Hematopoietic multipotent progenitor cell treated with erythropoietin and hydrocortisone succinate and interleukin-3 and kit ligand, for 15 days (in vitro differentiated cells): ENCODE measurements at places on chromosomes 5 and 9.

DNA sequence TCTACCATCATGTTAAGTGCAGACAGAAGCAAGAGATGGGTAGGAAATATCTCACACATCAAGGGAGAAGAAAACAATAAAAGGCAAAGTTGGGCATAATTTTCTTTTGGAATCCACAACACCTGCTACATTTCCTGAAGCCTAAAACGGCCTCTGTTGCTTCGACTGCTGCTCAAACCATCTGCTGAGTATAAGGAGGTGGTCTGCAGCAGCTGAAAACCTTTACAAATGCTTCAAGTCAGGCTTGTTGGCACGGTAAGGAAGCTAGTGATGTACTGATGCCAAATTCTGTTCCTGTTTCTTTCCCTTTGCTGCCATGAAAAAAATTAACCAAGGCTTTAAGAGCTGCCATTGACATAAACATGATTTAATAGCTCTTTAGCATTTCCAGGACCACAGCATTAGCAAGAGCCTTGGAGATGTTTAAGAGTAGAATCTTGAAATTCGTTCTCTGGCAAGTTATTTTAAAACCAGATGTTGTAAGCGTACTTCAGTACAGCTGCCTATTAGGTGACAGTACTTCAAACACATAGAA, 75.6 kb downstream of the DMRTA1 start:
- DNase-seq = no peak

DNA sequence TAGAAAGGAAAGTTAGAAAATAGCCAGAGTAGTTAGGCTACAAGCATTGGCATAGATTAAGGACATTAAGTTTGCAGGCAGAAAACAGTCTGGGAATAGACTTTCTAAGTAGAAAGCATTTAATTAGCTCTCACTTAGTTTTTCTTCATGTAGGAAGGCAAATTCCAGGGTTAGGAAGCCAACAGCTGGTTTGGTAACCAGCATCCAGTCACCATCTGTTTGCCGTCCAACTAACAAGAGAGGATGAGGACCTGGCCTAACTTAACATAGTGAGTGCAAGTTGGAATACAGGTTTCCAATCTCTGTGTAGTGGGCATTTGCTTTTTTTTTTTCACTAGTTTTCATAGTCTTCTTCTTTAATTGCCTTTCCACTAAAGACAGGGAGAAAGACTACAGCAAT, 121.7 kb upstream of the NR3C1 start:
- no peak for DNase-seq

DNA sequence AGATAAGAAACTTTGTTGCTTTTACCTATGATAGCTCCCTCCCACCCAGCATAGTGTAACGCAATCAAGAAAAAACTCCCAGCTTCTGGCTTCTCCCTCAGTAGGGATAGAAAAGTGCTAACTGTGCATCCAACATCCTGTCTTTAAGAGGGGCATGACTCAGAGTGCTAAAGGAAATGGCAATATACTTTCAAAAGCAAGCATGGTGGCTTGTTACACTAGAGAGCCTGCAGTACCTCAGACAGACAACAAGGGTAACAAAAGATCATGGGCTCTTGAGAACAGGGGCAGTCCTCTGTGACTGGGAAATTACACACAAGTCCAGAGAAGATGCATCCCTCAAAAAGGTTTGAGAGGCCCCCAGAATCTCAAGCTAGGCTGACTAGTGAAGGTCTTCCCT, 37.8 kb downstream of the PRELID2 start:
- no peak for DNase-seq

DNA sequence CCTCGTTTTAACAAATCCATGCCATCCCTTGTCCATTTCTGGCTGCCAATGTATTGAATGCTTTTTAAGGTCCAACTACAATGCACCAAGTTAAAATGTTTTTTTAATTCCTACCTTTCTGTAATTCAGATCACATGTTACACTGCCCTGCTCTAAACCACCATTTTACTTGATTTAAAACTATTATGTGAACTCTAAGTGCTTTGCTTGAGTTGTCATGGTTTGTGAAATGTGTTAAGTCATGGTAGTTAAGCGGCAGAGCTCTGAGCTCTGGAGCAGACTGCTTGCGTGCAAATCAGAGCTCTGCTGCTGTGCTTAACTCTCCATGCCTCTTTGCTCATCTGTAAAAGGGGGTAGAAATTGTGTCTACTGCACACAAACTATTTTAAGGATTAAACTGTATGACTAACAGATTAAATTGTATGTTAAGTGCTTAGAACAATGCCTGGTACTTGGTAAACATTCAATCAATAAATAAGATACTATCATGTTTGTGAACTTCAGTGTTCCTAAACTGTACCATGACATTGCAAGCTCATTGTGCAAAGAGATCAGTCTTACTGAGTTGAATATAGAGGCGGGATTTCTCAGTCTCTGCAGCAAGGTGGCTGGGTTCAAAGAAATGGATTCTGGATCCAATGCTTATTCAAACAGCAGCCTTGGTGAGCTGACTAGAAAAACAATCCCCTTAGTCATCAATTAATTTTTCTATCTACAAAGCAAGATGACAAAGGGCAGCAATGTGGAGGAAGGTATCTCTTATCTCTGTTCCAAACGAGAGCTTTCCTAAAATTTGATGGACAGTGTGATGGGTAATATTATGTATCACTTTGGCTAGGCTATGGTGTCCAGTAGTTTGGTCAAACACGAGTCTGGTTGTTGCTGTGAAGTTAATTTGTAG, 16.1 kb upstream of the CMBL start:
- DNase-seq = no peak

- DNase-seq = peak; percentile 61
Observed at GRCh38 chr9:108150736-108151586, 661.4 kb upstream of the KLF4 start.

DNA sequence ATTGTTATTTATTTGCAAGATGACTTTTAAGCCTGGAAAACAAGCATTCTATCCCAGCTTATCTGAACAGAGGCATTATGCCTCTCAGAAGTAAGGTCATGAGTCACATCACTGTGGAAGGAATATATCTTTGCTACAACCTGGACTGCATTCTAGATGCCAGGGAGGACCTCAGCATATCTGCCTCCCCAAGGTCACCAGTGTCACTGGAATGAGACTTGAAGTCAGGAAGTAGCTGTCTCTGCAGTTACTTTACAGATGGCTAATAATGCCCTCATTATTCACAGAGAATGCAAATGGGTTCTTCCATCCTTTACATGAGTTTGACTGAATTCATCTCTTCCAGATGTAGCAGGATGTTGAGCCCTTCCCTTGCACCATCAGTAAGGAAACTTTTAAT, 4.4 kb upstream of the FAM13B start:
- no peak for DNase-seq

- DNase-seq = no peak
Observed at GRCh38 chr5:180352116-180353047, 754 bp downstream of the GFPT2 start.

GRCh38 chr9:98908897-98909634, 34.6 kb upstream of the COL15A1 start:
- DNase-seq = no peak
